Spinal cord (tissue), 10 donors: ENCODE measurements at places on chromosomes 7 and 10. TPM values are rescaled to one million over a fixed set of nuclear protein-coding genes. Genes with fewer than 3 reads are reported as not detected.

The ERCC6 gene
- total RNA-seq: 15.7 TPM

The OGDHL gene
- total RNA-seq: 23.3 TPM

The FAM25C gene
- total RNA-seq: not detected

The OPN1SW gene
- total RNA-seq: 0.28 TPM

The IL15RA gene
- total RNA-seq: 0.89 TPM

The STEAP2 gene
- total RNA-seq: 8.2 TPM

The NPFFR1 gene
- total RNA-seq: 1.8 TPM

The HABP2 gene
- total RNA-seq: 0.11 TPM

The WNT8B gene
- 0.06 TPM for total RNA-seq

The CALU gene
- total RNA-seq: 199 TPM

The PRRT4 gene
- total RNA-seq: 4.0 TPM

The ST8SIA6 gene
- total RNA-seq: 24.3 TPM

The CREB5 gene
- total RNA-seq: 34.3 TPM

The PCBD1 gene
- 76.1 TPM for total RNA-seq

The AQP1 gene
- total RNA-seq: 81.2 TPM

The SERPINE1 gene
- 1.9 TPM for total RNA-seq

The BPGM gene
- total RNA-seq: 54.8 TPM

The FAM13C gene
- total RNA-seq: 47.2 TPM

The FBXL13 gene
- 8.9 TPM for total RNA-seq

The GPR22 gene
- total RNA-seq: 5.1 TPM

The NPY4R2 gene
- total RNA-seq: 0.89 TPM

The C10orf67 gene
- 0.69 TPM for total RNA-seq

The PRSS58 gene
- not detected for total RNA-seq

The GIMAP4 gene
- total RNA-seq: 46.2 TPM
